ENCODE measurements at places on chromosomes 6 and 20. TPM values are rescaled to one million over a fixed set of nuclear protein-coding genes. Genes with fewer than 3 reads are reported as not detected.
A peak's percentile ranks its signal among the peaks of the same experiment; 100 is the strongest.

DNA sequence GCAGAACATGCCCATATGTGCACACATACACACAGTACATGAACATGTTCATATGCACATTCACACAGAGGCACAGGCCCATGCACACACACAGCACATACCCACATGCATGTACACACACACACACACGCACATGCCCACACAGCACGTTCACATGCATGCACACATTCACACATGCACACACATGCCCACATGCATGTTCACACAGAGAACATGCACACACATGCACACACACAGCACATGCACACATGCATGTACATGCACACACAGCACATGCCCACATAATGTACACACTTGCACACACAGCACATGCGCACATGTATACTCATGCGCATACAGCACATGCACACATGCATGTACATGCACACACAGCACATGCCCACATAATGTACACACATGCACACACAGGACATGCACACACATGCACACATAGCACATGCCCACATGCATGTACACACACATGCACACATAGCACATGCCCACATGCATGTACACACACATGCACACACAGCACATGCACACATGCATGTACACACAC, 25.9 kb downstream of the RNASET2 start:
- H3K27me3 ChIP-seq = no peaks in the 10 kb centered on the region
- peaks cover 2% of the 10 kb centered on the region for H3K4me1 ChIP-seq
- H3K27ac ChIP-seq = no peak overlapping the region

DNA sequence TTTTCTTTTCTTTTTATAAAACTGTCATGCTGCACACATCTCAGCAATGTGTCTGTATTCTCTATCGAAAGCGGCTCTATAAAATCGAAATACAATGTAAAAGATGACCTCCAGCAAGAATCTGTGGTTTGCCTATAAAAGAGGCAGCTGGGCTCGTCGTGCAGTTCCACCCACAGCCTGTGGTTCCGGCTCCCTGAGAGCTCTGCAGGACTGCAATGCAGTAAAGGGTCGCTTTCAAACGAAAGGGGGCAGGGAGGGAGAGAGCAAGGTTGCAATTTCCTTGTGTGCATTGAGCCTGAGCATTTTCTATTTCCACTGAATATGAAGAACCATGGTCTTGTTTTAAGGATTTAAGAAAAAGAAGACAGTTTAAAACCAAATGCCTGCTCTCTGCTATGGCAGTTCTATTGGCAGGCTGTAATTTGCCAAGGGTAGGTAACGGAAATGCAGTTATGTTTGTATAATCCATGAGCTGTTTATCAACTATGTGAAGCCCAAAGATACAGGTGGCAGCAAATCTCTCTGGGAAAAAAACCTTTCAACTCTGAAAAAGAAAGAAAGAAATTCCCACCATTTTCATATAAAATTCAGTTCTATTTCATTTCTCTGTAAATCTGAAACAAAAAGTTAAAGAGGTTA, 236.5 kb downstream of the HACE1 start:
- no peak overlapping the region for H3K4me3 ChIP-seq
- H3K27me3 ChIP-seq = no peaks in the 10 kb centered on the region
- H3K27ac ChIP-seq = peak overlapping the region; percentile 7
- H3K36me3 ChIP-seq = no peaks in the 10 kb centered on the region
- DNase-seq = no peak

DNA sequence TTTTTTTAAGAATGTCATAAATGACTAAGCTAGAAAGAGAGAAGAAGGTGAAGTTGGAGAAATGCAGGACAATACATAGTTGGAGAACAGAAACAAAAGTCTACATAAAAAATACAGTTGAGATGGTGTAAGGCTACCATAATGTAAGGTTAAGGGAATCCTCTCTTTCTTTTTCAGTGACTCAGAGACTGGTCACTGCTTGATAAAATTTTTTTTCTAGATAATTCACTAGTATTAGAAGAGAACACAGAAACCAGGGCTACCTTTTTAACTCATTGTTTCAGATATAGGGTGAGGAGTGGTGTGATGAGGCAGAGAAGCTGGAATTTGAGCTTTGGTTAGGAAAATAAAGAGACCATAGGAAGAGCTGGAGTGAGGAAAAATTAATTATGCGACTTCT, 18.2 kb upstream of the EDN1 start:
- H3K27ac ChIP-seq = no peak overlapping the region
- no peaks in the 10 kb centered on the region for H3K27me3 ChIP-seq
- no peak overlapping the region for H3K4me3 ChIP-seq
- H3K4me1 ChIP-seq = no peaks in the 10 kb centered on the region
- DNase-seq = no peak

DNA sequence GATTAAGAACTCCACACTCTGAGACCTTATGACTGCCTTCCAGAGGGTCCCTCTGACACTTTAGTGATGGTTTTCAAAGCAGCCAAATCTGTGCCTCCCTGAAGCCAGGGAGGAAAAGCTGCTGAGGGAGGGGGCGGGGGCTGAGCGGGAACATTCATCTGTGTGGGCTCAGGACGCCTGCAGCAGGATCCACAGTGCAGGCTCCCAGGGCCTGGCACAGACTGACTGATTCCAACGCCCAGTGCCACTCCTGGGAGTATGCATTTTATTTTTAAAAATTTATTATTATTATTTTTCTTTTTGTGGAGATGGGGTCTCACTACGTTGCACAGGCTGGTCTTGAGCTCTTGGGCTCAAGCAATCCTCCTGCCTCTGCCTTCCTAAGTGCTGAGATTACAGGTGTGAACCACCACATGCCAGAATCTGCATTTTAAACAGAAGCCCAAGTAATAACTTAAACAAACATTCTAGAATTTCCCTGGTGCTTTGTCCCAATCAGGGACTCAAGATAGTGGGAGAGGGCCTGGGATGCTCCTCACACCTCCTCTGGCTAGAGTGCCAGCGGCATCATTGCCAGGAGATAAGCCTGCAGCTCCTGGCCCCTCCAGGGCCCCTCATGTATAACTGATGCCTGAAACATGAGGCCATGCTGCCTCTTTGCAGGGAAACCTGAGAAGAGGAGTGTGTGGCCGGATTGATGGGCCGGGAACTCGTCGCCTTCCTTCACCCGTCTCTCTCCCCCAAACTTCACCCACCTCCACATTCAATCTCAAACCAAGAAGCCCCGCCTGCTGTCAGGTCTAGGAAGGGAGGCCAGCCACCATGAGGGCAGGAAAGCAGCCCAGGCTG, 438 bp upstream of the TMC2 start:
- peaks cover 78% of the 10 kb centered on the region for H3K27me3 ChIP-seq
- peaks cover 9% of the 10 kb centered on the region for H3K4me1 ChIP-seq
- H3K36me3 ChIP-seq = no peaks in the 10 kb centered on the region

DNA sequence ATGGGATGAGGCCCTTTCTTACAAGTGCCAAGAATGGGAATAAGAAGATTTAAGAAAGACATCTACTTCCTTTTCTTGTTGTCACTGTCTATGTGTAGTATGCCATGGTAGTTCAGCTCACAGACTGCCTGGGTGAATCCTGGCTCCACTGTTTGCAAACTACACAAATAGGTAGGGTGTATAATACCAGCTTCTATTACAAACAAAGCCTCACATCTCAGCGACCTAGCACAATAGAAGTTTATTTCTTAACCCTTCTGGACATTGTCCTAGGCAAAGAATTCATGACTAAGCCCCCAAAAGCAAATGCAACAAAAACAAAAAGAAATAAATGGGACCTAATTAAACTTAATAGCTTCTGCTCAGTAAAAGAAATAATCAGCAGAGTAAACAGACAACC, 74.5 kb downstream of the LINC00237 start:
- no peaks in the 10 kb centered on the region for H3K36me3 ChIP-seq
- H3K27me3 ChIP-seq = peaks cover 7% of the 10 kb centered on the region
- peaks cover 19% of the 10 kb centered on the region for H3K4me1 ChIP-seq
- H3K27ac ChIP-seq = no peak overlapping the region
- no peak for DNase-seq

DNA sequence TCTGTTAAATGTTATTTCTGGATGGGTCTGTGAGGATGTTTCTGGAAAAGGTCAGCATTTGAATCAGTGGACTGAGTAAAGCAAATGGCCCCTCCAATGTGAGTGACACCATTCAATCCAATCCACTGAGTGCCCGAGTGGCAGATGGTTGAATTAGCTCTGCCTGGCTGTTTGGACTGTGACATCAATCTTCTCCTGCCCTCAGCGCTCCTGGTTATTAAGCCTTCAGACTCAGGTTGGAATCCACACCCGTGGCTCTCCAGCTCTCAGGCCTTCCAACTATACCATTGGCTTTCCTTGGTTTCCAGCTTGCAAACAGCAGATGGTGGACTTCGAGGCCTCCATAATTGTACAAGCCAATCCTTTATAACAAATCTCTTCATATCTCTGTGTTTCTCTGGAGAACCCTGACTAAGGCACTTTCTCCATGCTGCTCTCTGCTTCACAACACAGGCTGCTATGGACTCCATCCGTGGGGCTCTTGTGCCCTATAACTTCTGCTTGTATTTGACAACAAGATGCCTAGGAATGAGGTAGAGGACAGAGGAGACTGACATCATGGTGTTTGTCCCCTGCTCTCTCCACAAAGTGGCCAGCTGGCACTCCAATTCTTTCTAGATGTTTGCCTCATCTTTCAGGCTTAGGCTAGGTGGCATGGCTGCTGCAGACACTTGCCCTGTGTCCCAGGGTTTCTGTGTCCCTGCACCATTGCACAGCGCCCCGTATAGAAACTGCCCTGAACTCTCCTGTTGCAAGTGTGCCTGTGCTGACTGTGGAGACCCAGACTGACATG, 4.8 kb upstream of the CSTL1 start:
- peaks cover 3% of the 10 kb centered on the region for H3K4me1 ChIP-seq
- no peak overlapping the region for H3K4me3 ChIP-seq
- DNase-seq = no peak
- H3K36me3 ChIP-seq = no peaks in the 10 kb centered on the region
- peaks cover 1% of the 10 kb centered on the region for H3K27me3 ChIP-seq

- DNase-seq = no peak
- H3K27me3 ChIP-seq = no peaks in the 10 kb centered on the region
- no peak overlapping the region for H3K27ac ChIP-seq
- no peak overlapping the region for H3K4me3 ChIP-seq
- no peaks in the 10 kb centered on the region for H3K36me3 ChIP-seq
These were observed 303.0 kb downstream of the PAX1 start for GRCh38 chr20:22008456-22008855.

DNA sequence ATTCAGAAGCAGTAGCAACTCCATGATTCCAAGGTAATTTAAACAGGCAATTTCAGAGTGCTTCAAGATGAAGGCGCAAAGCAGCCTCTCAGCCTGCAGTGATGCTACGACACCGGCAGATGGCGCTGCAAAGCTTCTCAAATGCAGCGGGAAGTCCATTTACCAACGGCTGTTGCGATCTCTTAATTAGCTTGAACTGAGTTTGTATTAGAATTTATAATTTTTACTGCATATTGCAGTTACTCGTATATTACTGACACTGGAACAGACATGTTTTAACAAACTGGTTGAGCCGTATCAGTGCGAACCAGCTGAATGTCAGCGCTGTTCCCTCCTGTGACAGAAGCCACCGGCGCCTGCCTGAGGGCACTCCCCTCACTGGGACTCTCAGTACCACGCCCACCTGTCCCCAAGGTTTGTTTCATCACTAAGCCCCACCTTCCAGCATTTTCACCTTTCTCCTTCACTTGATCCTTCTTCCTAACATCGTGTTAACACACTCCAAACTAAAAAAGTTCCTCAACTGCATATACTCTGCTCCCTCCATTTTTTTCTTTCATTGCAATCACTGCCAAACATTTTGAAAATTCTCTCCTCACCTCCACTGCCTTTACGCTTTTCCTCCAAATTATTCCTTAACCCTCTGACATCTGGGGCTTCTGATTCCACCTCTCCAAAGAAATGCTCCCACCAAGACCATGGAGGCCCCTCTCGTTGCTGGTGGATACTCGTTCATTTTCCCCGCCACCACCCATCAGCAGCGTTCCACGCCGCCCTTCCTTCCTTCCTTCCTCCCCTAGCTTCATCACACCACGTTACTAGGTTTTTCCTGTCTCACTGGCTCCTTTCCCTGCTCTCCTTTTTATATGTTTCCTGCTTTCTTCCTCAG, 14.5 kb downstream of the GNL1 start:
- no peak overlapping the region for H3K27ac ChIP-seq
- H3K4me1 ChIP-seq = peaks cover 6% of the 10 kb centered on the region
- peak; percentile 56 for DNase-seq
- peak overlapping the region; percentile 44 for H3K4me3 ChIP-seq

GRCh38 chr6:142937986-142938385, 7.0 kb downstream of the HIVEP2 start:
- H3K27me3 ChIP-seq = no peaks in the 10 kb centered on the region
- no peak overlapping the region for H3K27ac ChIP-seq
- peaks cover 8% of the 10 kb centered on the region for H3K4me1 ChIP-seq
- no peak overlapping the region for H3K4me3 ChIP-seq
- no peak for DNase-seq

- no peaks in the 10 kb centered on the region for H3K27me3 ChIP-seq
- no peak overlapping the region for H3K27ac ChIP-seq
These were observed 52.1 kb upstream of the BEND6 start for GRCh38 chr6:56902641-56903464.

GRCh38 chr6:50962213-50962759, 143.6 kb downstream of the TFAP2B start:
- H3K36me3 ChIP-seq = no peaks in the 10 kb centered on the region
- no peaks in the 10 kb centered on the region for H3K27me3 ChIP-seq
- no peak overlapping the region for H3K27ac ChIP-seq
- no peak for DNase-seq
- H3K4me1 ChIP-seq = peaks cover 5% of the 10 kb centered on the region

- DNase-seq = no peak
- no peak overlapping the region for H3K27ac ChIP-seq
- H3K27me3 ChIP-seq = no peaks in the 10 kb centered on the region
- no peak overlapping the region for H3K4me3 ChIP-seq
- peaks cover 30% of the 10 kb centered on the region for H3K4me1 ChIP-seq
These were observed 4.1 kb downstream of the RBM38 start for GRCh38 chr20:57395111-57395966.

DNA sequence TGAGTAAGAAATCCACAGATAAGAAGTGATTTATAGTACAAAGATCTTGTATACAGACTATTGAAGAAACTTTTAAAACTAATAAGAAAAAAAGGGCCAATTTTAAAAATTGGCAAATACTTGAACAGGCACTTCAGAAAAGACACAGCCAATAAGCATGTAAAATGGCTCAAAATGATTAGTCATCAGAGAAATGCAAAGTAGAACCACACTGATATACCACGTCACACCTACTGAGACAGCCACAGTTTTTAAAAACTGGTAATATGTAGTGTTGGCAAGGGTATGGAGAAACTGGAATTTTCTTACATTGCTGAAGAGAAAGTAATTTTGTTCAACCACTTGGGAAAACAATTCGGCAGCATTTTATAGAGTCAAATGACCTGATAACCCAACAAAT, 488.9 kb upstream of the HTR1E start:
- no peaks in the 10 kb centered on the region for H3K36me3 ChIP-seq
- H3K27me3 ChIP-seq = no peaks in the 10 kb centered on the region
- H3K27ac ChIP-seq = no peak overlapping the region

Gene ITPR3
- 6.4 TPM for total RNA-seq

Gene LTA
- not detected for total RNA-seq

Gene LKAAEAR1
- total RNA-seq = not detected

Gene MAD2L1BP
- 23.6 TPM for total RNA-seq
